ENCODE measurements at places on chromosomes 5 and 9.

DNA sequence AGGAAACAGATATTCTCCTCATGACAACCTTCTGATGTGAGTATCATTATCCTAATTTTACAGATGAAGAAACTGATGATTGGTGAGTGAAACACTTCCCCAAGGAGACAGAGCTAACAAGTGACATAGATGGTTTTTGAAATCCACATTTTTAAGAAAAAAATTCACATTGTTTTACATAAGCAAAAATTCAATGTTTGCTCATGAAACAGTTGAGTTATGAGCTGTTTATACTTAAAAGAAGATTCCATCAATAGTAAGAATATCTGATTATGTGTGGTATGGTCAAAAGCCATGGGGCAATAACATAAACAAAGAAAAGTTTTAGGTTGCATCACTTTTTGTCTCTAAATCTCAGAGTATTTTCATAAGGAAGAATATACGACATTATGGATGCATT lies 167.9 kb upstream of the PAPPA start:
- DNase-seq, result no peak

GRCh38 chr9:27394154-27394825 lies 97.3 kb upstream of the EQTN start:
- peak; percentile 37 for DNase-seq

DNA sequence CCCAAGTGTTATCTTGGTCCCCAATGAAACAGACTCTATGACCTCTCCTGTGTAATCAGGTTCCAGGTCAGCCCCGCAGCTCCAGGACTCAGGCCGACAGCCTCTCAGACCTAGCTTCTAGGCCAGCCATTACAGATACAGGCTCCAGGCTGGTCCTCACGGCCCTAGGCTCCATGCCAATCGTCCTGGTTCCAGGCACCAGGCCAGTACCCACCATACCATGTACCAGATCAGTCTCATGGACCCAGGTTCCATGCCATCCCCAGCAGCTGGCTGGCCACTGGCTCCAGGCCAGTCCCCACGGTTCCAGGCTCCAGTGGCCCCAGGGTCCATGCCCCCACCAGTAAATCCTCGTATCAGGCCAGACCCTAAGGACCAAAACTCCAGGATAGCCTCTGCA lies 1326.6 kb upstream of the C9orf72 start:
- DNase-seq, result no peak

GRCh38 chr5:126937771-126938170 lies 92.6 kb downstream of the MARCHF3 start:
- no peak for DNase-seq

DNA sequence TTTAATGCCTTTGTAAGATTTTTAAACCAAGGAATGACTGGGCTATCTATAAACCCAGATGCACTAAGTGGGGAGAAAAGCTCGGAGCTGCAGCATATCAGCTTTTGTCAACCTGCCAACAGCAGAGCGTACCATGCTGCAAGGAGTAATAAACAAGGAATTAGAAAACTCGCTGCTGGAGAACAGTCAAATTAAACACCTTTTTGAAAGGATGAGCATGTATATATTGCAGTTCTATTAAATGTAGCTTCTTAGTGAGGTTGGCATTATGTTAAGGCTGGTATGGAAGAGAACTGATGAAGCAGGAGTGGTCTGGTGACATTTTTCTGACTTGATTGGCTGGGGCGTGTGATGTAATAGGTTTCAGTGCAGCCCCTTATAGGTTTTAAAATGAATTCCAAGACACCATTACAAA lies 74.7 kb downstream of the PIK3R1 start:
- no peak for DNase-seq

- DNase-seq, result no peak
Observed at GRCh38 chr9:29575219-29575618, 2001.9 kb upstream of the C9orf72 start.

GRCh38 chr5:1785062-1785461 lies 14.6 kb downstream of the MRPL36 start:
- DNase-seq, result no peak

DNA sequence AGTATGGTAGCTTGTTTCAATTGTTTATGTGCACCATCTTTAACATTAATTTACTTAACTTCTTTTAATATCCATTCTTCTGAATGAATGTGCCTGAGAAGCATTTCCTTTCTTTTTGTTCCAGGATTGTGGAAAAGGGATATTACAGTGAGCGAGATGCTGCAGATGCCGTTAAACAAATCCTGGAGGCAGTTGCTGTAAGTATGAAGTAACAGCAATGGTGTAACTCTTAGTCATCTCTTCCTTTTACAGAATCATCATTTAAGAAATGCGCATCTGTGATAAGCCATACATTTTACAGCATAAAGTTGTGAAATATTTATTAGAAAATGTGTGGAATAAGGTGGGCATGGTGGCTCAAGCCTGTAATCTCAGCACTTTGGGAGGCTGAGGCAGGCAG lies 117.7 kb downstream of the STARD4 start:
- DNase-seq, result no peak

DNA sequence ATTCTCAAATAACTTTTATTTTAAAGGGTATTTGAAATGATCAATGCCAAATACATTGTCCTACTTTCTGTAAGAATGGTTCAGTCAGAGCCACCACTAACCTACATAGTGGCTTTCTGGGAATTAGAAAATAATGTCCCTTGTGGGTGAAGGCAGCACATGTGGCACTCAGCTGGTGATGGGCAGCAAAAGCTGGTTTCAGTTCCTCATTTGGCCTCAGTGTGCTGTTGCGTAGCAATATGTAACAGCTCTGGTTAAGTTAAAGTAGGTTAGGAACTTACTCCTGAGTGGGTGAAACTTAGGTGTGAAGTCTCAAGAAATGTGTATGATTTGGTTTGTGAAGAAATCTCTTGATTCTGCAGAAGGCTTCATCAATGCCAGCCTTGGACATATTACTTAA lies 99.6 kb upstream of the SPEF2 start:
- DNase-seq, result no peak

- no peak for DNase-seq
Observed at GRCh38 chr5:157273131-157273556, 7.2 kb downstream of the CYFIP2 start.

- no peak for DNase-seq
Observed at GRCh38 chr5:175092691-175093090, 351.3 kb downstream of the DRD1 start.

DNA sequence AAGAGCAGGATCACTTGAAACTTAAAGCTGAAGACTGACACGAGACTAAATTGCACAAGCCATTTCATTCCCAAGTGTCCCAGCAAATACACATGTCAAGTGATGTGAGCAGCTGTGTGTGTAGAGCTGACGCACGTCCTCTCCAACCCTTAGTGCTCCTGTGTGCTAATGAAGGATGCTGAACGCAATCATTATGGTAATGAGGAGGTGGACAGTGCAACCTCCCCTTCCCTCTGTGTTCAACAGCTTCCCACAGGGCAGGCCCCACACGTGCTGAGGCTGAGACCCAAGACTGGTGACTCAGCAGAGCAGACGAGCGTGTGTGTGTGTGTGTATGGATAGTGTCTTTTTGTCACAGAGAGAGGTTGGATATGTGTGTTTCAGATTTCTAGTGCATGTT lies 702.1 kb downstream of the SEMA5A start:
- no peak for DNase-seq

GRCh38 chr5:74460694-74461093 lies 179.8 kb downstream of the ENC1 start:
- DNase-seq, result no peak

DNA sequence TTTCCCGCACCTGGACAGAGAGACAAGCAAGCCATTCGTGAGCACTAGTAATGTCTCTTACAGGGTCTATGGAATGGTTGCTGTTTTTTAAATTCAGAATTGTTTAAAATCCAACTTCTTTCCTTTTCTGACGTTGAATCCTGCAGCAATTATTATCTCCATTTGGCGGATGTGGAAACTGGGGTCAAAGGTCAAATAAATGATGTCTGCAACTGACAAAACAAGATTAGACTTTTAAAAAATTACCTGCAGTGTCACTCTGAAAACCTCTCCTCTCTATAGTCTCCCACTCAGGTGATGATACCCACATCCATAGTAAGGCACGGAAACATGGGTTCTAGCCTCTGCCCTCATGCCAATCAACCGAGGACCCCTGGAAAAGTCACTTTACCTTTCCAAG lies 142.7 kb upstream of the SMIM23 start:
- DNase-seq, result no peak

Data from LoVo (cell line).